Calu3 (cell line): ENCODE measurements at places on chromosomes 3 and 15. TPM values are rescaled to one million over a fixed set of nuclear protein-coding genes. Genes with fewer than 3 reads are reported as not detected.
A peak's percentile ranks its signal among the peaks of the same experiment; 100 is the strongest.

DNA sequence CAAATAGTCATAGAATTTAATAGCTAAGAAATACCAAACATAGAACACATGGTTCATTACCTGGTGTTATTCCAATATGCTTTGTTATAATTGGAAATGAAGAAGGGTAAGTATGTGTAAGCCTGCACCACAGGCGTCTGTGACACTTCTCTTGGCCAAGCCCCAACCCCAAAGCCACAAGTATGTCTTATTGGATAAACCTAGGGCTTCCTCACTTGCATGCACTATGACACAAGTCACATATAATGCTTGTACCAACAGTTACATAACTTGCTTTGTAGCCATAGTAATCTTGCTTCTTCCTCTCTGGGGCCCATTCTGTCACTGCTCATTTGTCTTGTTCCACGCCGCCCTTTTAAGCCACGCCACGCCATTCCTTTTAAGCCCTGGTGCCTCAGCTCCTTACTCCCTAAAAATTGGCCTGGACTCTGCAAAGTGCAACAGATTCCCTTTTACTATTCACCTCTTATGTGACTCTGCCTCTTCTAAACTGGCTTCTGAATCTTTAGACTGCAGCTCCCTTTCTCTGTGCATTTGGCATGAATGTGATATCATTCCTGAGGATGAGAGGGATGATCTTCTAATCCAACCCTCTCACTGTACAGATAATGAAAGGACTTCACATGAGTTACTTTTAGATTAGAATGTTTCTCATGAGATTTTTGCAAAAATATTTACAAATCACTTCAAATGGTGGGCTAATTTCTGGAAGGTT, 48.1 kb upstream of the EPHA3 start:
- no peak overlapping the region for H3K4me3 ChIP-seq
- peak; percentile 10 for DNase-seq
- H3K4me1 ChIP-seq: peaks cover 10% of the 10 kb centered on the region
- no peaks in the 10 kb centered on the region for H3K36me3 ChIP-seq
- no peak overlapping the region for H3K27ac ChIP-seq

DNA sequence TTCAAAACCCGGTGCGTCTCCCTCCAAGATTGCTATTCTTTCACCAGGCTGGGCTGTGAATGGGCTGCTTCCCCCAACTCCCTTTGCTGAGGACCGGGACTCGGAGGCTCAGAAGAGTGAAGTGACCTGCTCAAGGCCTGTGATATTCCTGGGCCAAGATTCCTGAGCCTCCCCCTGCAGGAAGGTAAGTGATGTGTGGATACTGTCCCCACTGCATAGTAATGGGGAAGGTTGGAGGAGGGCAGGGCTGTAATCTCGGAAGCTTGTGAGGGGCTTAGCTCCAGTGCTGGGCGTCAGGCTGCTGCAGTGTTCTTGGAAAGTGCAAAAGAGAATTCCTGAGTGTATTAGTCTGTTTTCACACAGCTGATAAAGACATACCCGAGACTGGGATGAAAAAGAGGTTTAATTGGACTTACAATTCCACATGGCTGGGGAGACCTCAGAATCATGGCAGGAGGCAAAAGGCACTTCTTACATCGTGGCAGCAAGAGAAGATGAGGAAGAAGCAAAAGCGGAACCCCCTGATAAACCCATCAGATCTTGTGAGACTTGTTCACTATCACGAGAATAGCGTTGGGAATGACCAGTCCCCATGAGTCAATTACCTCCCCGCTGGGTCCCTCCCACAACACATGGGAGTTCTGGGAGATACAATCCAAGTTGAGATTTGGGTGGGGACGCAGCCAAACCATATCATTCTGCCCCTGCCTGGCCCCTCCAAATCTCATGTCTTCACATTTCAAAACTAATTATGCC, 67.6 kb downstream of the EFCAB12 start:
- no peak for DNase-seq
- peaks cover 30% of the 10 kb centered on the region for H3K27me3 ChIP-seq
- no peak overlapping the region for H3K27ac ChIP-seq
- H3K4me1 ChIP-seq: no peaks in the 10 kb centered on the region
- no peak overlapping the region for H3K4me3 ChIP-seq

GRCh38 chr3:73499787-73500186, 125.0 kb downstream of the PDZRN3 start:
- H3K4me1 ChIP-seq: no peaks in the 10 kb centered on the region
- H3K27me3 ChIP-seq: peaks cover 36% of the 10 kb centered on the region
- DNase-seq: no peak

Gene RARRES1
- 1,088 and 1,195 TPM in 2 replicates for total RNA-seq

Gene GTPBP8
- total RNA-seq: 8.1 and 8.3 TPM in 2 replicates

Gene NAALADL2
- 36.7 and 36.9 TPM in 2 replicates for total RNA-seq
